ENCODE measurements at places on chromosomes 5 and 9.

- DNase-seq, result no peak
Observed at GRCh38 chr5:57103317-57103907, 70.4 kb upstream of the GPBP1 start.

- DNase-seq, result no peak
Observed at GRCh38 chr9:35288778-35289177, 127.0 kb downstream of the UNC13B start.

GRCh38 chr9:75360252-75360651 is 271.9 kb downstream of the OSTF1 start:
- DNase-seq, result no peak

- no peak for DNase-seq
Observed at GRCh38 chr9:26426551-26427131, 466.0 kb downstream of the CAAP1 start.

GRCh38 chr5:139088024-139088423 is 110.1 kb downstream of the SIL1 start:
- DNase-seq, result no peak

- DNase-seq, result no peak
Observed at GRCh38 chr5:42943931-42944631, 96.0 kb downstream of the ANXA2R start.

DNA sequence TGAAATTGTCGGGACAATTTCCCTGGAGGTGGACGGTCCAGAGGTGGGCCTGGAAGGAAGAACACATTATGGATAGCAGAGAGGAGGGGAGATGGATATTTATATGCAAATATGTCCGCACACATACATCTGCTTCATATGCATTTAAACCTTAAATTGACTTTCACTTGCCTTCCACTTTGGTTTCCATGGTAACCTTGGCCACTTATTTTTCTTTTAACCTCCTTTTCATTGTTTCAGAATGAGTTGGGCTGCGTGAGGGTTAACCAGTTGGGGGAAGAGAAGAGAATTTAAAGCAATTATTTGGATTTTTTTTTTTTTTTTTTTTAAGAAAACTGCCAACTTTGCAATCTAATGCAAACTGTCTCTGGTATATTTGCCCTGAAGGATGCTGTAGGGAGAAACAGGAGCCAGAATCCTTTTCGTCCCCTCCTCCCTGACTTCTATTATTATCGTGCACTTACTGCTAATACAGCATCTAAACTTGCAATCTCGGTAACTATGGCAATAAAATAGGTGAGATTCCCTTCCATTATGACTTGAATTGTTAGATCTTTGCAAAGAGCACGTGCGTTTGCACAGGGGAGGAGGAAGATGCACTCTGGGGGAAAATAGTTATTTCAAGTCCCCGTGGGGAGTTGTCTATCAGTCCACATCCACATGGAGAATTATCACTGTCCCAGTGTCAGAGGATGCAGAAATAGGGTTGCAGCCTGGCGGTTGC is 35.6 kb downstream of the TLR4 start:
- DNase-seq, result no peak

DNA sequence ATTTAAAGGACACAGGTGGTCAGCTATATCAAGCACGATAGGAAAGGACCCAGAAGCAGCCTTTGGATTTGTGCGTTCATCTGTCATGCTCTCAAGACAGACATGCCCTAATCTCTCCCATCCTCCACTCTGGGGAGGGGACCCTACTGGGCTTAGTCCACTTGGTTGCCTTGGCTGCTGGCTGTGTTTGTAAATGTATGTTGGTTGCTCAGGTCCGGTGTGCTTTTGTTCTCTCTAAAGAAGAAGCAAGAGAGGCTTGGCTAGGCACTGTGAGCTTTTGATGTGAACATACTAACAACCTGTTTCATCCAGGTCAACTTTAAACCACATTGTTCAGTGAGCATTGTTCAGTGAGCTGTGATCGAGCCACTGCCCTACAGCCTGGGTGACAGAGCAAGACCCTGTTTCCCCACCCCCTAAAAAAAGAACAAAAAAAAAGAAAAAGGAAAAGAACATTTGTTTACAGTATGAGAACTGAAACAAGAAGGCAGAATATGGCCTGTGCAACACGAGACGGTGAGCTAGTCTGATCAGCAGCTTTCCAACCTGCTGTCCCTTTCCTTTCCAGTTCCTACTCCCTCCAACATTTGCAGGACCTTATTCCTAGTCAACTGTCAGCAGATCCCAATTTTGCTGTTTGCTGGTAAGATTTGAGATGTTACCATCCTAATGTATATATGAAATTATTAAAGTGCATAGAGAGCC is 228.3 kb downstream of the ARHGAP26 start:
- DNase-seq, result no peak

DNA sequence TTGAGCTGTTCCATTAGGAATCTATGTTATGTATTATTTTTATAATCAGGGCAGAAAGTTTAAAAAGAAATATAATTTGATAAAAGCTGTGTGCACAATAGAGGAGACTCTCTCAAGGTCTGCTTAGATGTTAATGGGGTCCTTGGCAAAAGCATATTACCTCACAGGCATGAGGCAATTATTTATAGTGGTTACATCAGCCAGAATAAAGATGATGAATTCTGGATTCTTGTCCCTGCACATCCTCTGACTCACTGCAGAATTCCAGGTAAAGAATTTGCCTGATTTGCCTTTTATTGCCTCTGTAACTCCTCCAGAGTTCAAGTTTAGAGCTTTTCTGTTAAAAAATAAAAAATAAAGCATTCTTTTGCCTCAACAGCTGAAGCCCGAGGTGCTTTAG is 253.6 kb downstream of the MAST4 start:
- DNase-seq, result no peak

DNA sequence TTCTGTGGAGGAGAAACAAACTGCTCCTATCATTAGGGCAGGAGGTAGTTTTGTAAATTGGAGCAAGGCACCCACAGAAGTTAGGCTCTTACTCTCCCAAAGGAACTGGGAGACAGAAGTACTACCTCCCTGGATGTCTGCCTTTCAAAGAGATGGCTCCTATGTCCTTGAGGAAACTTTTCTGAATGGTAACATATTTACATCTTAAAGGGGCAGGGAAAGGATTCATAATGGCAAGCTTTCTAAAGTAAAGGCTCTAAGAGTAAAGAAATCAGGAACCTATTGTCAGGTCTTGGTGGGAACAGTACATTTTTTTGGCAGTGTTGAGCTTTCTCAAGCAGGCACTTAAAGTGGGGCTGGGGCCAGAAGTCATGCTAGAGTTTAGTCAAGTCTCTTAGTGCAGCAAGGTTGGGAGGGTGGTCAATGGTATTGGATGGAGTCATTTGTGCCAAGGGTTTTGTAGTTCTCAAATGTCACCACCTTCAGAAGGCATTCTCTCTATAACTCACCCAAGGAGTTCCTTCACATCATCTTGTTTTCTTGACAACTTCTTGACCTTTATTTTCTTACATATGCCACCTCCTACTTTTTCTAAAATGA is 26.3 kb upstream of the NDFIP1 start:
- no peak for DNase-seq

- DNase-seq, result no peak
Observed at GRCh38 chr5:108615216-108615615, 132.5 kb upstream of the FER start.

GRCh38 chr5:176731506-176732160 is 78.7 kb upstream of the UNC5A start:
- no peak for DNase-seq

DNA sequence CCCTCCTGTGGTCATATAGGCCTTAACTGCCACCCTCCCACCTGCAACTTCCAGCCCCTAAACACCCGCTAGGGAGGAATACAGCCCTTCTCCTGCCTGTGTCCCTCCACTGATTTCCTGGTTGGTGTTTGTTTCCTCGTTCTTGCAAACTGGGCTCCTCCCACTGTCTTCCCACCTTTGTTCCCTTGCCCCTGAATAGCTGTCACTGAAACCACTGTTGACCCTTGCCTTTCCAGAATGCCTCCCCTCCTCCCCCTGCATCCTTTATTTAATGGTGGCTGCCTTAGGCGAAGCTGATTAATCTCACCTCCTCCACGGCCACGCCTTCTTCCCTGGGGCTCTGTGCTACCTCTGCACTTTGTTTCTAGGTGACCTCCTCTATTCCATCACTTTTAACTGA is 626.7 kb downstream of the BNC2 start:
- no peak for DNase-seq

DNA sequence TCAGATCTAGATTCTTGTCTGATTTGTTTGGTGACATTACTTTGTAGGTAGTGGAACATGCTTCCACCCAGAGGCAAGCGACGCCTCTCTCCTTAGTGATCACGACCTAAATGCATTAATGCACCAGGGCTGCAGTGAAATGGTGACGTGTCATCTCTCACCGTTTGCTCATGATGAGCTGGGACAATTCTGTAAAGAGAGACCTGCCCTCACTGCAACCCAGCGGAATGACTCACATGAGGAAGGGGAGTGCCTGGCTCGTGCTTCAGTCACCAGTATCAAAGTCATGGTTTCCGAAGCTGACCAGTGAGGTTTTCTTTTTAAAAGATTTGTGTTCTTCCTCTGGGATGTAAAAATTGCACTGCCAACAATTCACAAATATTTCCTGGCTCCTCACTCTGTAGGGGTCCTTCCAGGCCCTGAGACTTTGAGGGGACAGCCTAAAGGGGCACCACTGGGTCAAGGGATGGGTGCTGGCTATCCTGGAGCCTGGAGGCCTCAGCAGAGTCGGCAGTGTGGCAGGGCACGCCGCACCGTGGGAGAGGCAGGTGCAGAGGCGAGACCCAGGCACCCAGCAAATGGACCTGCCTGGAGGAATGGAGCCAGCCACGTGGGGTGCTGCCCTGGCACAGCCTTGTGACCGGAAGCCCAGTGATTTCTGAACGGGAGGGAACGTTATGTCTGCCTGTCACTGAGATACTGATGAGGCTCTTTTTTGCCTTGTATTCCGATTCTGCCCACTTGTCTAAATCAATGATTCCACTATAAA is 17.3 kb downstream of the QSOX2 start:
- DNase-seq, result no peak

DNA sequence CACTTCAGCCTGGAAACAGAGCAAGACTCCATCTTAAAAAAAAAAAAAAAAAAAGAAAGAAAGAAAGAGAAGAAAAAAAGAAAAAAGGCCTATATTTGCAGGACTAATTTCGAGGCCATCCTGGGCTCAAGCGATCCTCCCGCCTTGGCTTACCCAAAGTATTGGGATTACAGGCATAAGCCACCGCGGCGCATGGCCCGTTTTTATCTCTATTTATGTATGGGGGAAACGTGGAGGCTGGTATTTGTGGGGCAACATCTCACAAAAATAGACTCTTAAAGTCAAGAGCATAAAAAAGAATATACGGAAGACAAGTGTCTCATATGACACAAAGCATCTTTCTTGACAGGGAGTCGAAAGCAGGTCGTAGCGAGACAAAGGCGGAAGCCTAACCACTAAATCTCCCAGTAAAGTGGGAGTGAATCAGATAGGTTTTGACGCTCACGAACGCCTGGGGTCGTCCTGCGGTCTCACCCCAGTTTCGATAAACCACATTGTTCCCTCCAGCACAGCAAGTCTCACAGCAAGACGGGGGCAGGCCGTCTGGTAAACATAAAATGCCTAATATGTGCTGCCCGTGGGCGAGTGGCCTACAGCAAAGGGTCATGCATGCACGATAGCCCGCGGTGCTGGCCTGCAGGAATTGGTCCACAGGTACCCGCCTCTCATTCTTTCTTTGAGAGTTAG is 1.8 kb upstream of the TRIM41 start:
- no peak for DNase-seq

- DNase-seq, result no peak
Observed at GRCh38 chr5:143922718-143923117, 110.8 kb downstream of the HMHB1 start.

GRCh38 chr5:1040571-1040970 is 32.0 kb downstream of the NKD2 start:
- DNase-seq, result no peak

DNA sequence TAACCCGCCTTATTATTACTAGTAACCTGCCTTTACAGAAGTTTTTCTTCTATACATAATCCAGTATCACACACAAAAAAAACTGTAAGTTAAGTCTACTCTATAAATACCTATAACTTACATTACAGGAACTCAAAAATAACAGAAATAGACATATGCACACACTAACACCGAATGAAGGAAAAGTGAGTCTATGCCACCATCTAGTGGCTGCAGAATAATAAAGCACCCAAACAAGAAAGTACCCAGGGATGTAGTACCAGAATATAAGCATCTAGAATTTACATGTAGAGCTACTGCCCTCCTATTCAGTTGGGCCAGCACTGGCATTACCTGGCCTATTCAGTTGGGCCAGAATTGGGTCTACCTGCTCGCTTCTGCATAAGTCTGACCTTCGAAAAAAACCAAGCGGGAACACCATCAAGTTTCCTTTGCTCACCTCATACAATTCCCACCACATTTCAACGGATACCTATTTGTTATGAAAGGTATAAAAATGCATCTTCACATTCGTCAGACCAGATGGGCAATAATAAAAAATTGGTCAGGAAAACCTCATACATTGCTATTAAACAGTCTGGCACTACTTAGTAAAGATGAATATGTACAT is 4.0 kb upstream of the NIPSNAP3A start:
- DNase-seq, result no peak

DNA sequence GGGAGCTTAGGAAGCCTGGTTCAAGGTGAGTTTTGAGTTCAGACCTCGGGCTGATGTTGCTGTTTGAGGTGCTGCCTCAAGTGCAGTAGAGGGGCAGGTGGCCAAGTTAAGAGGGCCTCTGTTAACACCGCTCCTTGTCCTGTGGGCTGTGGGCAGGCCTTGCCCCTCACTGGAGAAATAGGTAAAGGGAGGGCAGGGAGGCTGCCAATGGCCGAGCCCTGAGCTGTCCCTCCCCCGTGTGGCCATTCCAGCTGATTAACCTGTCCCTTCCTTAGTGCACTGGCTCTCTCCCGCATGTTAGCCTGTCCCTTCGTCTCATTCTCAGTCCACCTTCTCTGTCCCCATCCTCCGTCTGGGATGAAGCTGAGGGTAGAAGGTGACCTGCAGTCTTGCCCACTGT is 21.4 kb downstream of the CNTFR start:
- no peak for DNase-seq

GRCh38 chr9:94168203-94169000 is 84.1 kb downstream of the PTPDC1 start:
- DNase-seq, result no peak

- DNase-seq, result no peak
Observed at GRCh38 chr9:133401588-133401987, 16.2 kb downstream of the REXO4 start.

GRCh38 chr5:51278539-51278938 is 104.7 kb upstream of the ISL1 start:
- DNase-seq, result no peak
